Left renal cortex interstitium (tissue), 4 donors: ENCODE measurements at places on chromosomes 7 and 10.

DNA sequence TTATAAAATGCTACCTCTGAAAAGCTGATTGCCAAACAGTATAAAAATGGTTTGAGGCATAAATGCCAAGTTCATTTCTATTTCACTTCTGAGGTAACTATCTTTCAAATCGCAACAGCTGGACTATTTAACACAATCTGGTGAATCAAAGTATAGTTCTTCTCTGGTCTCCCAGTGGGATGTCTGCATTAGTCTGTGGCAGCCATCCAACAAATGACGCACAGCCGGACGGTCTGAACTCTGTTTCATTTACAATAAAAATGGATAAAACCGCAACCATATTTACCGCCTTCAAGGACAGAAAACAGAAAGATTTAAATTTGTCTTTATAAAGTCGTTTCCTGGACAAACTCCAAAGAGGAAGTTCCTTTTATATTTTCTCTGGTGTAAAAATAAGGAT is 41.9 kb downstream of the ENO4 start:
- no peak for DNase-seq

DNA sequence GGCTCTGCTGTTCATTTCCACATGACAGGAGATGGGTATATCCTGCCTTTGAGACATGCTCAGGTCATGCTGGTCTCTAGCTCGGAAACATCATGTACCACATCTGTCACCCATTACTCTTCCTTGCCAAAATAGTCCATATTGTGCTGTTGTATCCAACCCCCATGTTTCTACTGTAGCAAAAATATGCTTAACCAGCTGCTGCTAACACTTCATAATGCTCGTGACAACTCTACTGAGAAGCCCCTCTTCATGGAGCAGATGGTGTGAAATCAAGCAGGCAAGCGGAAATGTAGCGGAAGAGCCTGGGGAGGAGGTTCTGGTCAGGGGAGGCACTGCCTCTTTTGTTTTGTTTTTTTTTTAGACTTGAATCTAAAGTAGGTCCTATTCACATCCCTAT is 82.9 kb downstream of the NPY start:
- no peak for DNase-seq

GRCh38 chr7:92695308-92696261 is 105.4 kb upstream of the FAM133B start:
- DNase-seq: peak; percentile 77

- no peak for DNase-seq
Observed at GRCh38 chr7:112510001-112510742, 29.4 kb downstream of the LSMEM1 start.

- DNase-seq: no peak
Observed at GRCh38 chr7:17044396-17044795, 162.6 kb upstream of the AGR3 start.

- DNase-seq: no peak
Observed at GRCh38 chr10:132634241-132634946, 96.8 kb downstream of the INPP5A start.

DNA sequence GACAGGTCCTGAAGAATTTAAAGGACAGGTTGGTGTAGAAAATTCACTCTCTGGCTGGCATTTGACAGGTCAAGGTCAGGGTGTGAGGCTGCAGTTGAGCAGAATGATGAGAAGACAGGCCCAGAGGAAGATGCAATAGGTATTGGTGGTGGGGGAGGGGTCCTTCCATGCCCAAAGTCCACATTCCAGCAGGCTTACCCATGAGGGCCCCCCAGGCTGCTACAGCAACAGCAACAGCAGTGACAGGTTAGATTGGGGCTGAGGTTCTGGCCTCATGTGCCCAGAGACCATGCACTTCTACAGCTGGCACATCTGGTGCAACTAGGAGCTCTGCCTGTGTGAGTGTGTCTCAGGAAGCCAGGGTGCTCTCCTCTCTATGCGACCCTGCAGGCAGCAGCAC is 223.5 kb upstream of the GHITM start:
- no peak for DNase-seq

DNA sequence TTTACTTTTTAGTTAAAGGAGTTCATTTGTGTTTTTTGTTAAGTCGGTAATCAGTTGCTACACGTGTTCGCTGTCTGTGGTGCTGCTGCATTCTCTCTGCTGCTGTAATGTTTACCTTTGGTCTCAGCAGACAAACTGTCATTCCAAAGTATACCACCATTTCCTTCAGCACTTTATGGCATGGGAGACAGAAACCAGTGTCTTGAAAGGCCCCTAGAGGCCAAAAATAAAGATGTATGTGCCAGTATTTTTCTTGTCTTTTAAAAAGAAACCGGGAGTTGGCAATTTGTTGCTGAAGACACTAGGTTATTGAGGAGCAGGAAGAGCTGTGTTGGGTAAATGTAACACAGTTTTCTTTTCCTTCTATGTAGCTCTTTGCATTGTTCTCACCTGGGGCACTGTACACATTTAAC is 24.1 kb downstream of the ZNF92 start:
- DNase-seq: no peak

- no peak for DNase-seq
Observed at GRCh38 chr10:110867807-110868465, 3.8 kb upstream of the PDCD4 start.

DNA sequence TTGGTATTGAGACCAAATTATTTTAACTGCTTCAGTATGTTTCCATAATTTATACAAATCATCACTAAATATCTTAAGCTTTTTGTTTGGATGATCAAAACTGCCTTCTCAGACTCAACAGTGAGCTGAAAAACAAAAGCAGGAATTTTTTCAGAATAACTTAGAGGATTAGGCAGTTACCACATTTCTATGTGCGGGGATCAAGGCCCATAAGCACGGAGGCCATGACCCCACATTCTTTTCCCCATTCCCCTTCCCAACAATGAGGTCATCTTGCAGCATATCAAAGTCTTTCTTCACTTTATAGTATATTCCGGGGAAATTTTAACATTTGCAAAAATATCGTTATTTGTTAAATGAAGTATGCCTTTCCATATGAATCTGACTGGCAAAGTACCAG is 125.8 kb downstream of the ELMO1 start:
- no peak for DNase-seq

DNA sequence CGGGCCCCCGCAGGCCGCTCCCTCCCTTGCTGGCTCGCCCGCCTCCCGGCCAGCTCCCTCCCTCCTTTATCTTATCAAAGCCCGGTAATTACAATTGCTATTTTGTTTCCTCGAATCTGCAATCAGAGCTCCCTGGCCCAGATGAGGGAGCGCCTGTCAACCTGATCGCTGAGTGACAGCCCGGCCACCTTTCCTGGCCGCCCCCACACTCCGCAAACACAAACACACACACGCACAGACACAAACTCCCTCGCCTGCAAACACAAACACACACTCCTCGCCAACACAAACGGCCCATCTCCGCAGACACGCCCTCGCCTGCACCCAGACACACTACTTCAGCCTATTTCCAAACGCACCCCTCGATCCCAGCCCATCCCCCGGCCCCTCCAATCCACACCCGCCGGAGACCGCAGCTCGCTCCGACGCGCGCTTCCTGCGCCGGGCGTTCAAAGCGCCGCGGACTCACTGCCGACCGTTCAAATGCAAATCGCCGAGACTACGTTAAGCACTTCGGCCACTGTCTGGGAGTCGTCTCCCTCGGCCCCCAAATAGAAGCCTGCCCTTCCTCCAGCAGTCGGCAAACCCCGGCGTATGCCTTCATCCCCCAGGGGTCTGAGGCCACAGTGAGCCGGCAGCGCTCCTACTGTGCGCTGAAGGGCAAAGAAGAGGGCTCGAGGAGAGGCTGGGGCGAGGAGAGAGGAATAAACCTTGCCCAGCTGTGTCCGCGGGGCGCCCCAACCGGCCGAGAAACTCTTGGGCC is 3.0 kb upstream of the FGF8 start:
- DNase-seq: no peak

DNA sequence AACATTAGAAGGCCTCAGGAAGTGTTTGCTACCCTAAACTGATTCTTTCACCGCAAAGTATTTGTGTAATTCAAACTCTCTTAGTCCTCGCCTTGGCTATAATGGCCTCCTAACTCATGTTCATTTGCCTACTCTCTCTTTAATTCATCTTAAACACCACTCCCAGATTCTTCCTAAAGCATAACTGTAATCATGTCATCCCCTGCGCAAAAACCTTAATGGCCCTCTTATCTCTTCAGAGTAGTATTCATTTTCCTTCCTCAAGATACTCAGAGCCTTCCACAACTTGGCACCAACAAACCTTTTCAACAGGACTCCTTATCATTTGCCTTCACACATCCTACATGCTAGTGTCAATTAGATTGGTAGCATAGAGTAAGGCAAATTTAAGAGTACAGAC is 42.9 kb downstream of the CSTF2T start:
- DNase-seq: no peak

DNA sequence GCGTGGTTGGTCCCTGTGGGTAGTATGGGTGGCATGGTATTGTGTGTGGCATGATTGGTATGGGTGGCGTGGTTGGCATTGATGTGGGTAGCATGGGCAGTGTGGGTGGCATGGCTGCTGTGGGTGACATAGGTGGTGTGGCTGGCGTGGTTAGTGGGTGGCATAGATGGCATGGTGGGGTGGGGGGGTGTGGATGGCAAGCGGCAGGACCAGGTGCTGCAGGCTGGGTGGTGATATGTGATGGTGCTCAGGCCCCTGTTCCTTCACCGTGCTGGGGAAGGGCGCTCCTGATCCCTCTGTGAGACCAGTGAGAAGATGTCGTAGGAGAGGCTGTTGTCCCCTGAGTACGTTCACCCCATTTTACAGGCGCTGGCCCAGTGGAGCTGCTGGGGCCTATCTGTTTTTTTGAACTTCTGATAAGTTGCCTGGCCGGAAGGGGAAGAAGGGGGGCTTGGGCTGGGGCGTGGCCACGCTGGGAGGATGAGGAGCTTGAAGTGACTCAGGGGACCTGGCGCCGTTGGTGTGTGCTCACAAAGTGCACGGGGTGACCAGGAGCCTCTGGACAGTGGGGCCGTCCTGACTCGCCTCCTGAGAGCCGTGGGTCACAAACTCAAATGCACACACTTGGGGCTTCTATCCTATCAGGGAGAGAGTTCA is 17.5 kb downstream of the INPP5A start:
- no peak for DNase-seq

GRCh38 chr7:23893176-23893941 is 183.3 kb downstream of the STK31 start:
- no peak for DNase-seq

DNA sequence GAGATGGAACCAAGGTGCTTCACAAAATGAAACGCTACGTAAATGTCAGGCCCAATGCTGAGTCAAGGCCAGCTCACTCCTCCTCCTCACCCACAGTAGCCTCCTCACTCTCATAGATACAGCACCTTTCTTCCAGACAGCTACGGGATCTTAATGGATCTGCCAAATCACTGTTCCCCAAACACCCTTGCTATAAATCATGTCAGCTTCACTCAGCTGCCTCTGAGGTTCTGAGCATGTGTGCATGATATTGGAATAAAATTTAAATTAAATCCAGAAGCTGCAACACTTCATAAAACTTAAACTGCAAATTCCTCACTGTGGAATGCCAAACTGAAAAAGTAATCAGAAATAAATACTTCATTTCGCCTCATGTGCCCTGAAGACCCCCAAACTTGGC is 14.7 kb upstream of the CPXM2 start:
- no peak for DNase-seq

DNA sequence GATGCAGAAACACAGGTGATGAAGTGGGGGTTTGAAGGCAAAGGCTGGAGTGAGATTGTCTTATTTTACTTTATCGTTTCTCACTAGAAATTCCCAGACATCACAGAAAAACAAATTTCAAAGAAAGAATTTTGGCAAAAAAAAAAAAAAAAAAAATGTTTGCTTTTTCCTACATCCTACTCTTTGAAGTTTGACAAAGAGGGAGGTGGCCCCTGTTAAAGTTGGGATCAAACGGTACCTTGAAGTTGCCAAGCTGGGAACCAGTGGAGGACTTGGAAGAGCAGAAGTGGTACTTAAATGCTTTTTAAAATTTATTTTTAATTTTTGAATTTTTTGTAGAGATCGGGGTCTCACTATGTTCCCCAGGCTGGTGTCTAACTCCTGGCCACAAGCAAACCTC is 63.9 kb upstream of the KIF5B start:
- DNase-seq: no peak

GRCh38 chr10:12594448-12594944 is 245.1 kb downstream of the CAMK1D start:
- DNase-seq: no peak

GRCh38 chr7:47259682-47260081 is 322.2 kb downstream of the TNS3 start:
- DNase-seq: no peak

GRCh38 chr7:21028186-21028585 is 241.5 kb upstream of the SP8 start:
- DNase-seq: no peak

GRCh38 chr7:125644109-125644508 is 714.5 kb upstream of the POT1 start:
- no peak for DNase-seq

DNA sequence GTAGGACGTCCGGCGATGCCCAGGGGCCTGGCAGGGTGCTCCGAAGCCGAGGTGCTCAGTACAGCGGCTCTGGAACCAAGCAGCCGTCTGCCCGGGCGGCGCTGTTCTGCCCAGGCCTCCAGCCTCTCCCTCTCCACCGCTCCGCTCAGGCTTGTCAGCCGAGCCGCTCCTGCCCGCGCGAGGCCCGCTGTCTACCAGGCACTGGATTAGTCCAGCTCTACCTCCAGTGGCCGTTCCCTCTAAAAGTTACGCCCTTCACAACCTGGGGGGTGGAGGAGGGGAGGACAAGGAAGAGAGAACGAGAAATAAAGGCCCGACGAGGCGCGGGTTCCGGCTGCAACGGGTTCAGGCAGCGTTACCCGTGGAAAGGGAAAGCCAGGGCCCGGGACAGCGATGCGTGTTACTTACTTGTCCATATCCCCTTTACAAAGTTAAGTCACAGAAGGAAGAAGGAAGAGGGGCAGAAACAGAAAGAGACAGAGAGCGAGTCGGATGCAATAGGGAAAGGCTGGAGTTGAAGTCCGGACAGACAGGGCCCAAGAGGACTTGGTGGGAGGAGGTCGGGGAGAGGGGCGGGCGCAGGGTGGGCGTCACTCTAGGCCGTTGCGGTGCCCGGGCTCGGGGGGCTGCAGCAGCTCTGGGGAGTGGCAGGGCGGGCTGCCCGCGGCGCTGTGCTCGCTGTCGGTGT is 2.8 kb downstream of the SP8 start:
- DNase-seq: no peak

GRCh38 chr10:91924212-91925021 is 847 bp downstream of the BTAF1 start:
- peak; percentile 32 for DNase-seq

DNA sequence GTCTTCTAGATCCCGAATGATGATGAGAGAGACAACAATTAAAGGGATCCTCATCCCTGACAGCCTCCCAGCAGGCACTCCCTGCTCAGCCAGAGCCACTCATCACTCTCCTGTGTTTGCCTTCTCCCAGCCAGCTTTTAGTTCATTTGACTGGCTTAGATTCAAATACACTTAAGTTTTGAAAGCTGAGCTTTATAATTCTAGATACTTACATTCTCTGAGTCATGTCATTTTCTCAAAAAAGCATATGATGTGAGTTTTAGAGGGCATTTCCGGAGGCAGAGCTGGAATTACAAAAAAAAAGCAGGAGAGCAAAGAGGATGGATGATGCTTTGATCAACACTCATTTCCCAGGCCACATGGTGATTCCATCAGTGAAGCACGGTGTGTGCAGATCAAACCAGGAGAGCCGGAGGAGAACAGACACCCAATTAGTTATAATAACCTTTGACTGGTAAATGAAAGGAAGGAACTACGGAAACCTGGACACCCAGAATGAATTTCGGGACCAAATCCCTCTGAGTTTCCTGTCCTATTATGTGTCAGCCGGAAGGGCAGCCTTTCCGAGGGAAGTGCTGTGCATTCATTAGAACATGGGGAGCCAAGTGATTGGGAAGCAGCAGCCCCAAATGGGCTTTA is 81.5 kb upstream of the HPS1 start:
- DNase-seq: no peak

GRCh38 chr10:52785418-52785817 is 12.8 kb upstream of the MBL2 start:
- DNase-seq: no peak
